Brain microvascular endothelial cell (primary cell): ENCODE measurements at places on chromosomes 3 and 15.

- DNase-seq: no peak
These were observed 1026.6 kb downstream of the ROBO1 start for GRCh38 chr3:78741066-78741645.

DNA sequence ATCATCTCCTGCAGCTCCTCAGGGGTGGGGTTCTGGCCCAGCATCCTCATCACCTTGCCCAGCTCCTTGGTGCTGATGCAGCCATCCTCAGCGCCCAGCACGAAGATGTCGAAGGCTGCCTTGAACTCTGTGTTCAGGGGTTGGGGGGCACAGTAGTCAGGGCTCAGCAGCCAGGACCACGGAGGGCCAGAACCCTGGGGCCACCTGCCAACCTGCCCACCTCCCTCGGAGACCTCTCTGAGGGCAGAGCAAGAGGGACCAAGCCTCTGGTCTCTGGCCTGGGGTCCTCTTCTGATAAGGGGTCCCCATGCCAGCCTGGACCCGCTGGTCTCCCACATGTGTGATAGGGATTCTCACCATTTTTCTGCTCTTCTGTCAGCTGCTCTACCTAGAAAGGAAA lies 1.7 kb downstream of the TNNC1 start:
- no peak for DNase-seq

GRCh38 chr3:196942915-196943277 lies 568 bp upstream of the NCBP2 start:
- DNase-seq: no peak

DNA sequence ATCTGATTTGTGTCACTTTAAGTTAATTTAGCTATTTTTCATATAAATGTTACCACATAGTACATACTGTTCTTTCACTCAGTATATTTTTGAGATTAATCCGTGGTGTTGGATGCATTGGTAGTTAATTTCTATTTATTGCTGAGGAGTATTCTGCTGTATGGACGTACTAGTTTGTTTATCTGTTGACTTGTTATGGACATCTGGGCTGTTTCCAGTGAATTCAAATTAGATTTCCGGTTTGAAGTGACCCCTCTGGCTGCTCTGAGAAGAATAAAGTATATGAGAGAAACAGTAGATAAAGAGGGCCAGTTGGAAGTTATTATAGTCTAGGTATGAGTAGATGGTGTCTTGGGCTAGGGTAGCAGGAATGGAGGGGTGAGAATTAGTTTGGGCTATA lies 15.6 kb downstream of the KAT2B start:
- no peak for DNase-seq

GRCh38 chr3:197749601-197750395 lies at the start of gene FYTTD1:
Gene FYTTD1 (plus strand): TSS chr3:197749883. CDS start chr3:197749972, 89 bp downstream.
- peak; percentile 68 for DNase-seq

- no peak for DNase-seq
These were observed 45.4 kb upstream of the PYDC2 start for GRCh38 chr3:191415566-191415965.

DNA sequence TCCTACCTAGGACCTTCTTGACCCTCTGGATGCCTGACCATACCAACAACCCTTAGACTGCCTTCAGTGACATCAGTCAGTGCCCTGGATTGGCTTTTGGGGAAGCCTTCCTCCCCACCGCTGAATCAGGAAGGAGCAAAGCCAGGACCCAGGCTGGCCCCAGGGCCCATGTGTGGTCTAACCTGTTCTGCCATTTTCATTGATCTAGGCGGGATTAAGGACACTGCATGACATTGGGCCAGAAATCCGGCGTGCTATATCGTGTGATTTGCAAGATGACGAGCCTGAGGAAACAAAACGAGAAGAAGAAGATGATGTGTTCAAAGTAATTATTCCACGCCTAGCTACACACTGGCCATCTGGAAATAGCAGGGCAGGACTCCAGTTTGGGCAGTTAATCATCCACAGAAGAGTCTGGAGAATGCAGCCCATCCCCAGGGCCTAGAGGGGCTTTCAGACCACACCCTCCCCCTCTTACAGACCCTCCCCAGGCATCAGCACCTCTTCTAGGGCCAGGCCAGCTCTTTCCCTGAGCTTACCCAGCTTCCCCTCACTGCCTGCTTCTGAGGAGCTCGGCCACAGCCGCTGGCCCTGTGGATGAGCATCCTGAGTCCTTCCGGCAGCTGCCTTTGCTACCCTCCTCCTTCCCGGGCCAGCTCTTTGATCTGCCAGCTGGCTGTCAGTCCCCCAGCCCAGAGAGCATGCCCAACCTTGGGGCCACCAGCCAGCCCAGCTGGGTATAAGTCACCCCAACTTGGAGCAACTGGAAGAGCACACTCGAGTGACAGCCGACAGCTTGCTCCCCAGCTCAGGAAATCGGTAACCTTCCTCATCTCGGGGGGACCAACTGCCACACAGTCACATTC lies 45.9 kb downstream of the CHDH start:
- no peak for DNase-seq

GRCh38 chr15:51144021-51144532 lies 49.4 kb upstream of the TNFAIP8L3 start:
- peak; percentile 82 for DNase-seq

- no peak for DNase-seq
These were observed 77.2 kb downstream of the OSBPL10 start for GRCh38 chr3:31903686-31904431.

DNA sequence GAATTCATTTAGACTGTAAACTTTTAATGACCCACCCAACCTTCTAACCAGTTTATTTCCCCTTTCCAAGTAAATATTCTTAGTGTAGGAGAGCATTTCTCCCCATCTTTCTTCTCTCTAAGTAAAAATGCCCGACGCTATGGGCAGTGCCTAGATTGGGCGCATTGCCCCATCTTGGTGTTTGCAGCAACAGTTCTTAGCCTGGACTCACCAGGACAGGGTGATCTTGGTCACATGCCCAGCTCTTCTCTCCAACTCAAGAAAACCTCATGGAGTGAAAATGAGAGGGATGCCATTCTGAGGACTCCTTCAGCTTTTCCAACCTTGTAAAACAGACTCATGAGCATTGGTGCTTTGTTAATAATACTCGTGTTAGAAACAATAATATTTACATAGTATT lies 76.7 kb downstream of the GHSR start:
- no peak for DNase-seq

DNA sequence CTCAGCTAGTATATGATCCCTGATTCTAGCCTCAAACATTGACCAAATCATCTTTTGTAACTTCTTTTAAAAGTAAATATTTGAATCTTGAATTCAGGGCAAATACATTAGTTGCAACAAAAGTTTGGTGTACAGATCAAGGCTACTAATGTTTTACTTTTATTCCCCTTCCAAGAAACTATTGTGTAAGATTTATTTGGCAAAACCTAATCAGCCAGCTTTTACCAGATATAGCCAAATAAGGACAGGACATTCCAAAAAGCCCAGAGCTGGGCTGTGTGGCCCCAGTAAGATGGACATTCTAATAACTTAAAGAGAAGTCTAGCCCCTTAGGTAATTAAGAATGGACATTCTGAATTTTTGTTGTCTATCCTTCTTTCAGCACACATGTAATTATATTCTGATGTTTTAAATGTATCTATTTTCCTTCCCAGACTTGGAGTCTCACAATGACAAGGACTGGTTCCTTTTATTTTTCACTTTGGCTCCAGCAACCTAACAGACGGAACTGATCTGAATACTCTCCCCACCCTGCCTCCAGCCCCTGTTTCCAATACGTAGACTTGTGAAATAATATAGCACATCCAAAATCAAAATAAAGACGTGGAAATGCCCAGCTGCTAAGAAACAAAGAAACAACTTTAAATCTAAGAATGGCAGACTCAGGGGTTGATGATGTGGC lies 48.1 kb downstream of the STARD5 start:
- DNase-seq: no peak

DNA sequence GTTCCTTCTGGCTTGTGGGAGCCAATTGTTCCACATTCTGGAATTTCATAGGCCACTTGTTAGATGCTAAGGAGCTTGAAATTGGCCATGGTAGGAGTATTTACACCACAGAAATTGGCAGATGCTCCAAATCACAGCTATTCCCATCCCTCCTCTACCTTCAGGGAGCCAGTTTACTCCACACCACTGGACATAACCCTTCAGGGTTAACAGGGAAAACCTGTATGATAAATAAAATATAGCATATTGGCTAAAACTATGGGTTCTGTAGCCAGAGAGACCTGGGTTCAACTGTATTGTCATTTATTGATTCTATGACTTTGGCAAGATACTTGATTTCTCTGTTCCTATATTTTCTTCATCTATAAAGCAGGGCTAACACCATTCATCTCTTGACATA lies 384.2 kb upstream of the PROK2 start:
- DNase-seq: no peak

DNA sequence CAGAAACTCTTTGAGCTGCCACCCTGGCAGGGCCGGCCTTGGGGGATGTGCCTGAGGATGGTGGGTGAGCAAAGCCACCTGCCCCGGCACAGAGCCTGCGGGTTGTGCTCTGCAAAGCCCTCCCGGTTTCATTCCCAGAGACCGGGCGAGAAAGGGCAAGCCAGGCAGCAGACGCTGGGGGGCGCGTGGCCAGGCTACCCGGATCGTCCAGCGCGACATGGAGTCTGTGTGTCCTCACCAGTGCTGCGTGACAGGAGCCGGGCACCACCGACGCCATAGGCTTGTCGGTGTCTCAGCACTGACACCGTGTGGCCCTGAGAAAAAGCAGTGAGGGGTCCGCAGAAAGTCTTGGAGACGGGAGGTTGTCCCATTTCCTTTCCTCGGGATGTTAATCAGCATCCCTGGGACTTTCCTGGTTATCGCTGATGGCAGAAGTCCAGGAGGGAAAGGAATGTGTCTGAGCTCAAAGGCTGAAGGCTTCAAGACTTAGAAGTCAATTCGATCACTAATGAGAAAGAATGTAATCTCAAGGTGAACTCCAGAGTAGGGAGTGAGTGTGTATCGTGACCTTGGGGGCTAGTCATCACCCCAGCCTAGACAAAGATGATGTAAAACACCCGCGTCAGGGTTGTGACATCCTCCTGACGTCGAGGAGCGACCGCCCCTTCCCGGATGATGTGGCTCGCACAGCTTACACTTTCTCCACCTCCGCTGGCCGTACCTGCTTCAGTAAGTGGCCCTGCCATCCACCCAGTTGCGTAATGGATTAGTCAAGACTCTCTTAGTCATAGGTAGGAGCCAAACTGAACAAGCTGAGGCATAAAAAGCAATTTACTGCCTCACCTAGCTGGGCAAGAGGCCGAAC lies 36.3 kb upstream of the PLA2G4E start:
- DNase-seq: peak; percentile 40

GRCh38 chr3:186985661-186986364 lies 55.5 kb downstream of the ST6GAL1 start:
- DNase-seq: no peak

- DNase-seq: no peak
These were observed 71.5 kb downstream of the TJP1 start for GRCh38 chr15:29750754-29751153.

DNA sequence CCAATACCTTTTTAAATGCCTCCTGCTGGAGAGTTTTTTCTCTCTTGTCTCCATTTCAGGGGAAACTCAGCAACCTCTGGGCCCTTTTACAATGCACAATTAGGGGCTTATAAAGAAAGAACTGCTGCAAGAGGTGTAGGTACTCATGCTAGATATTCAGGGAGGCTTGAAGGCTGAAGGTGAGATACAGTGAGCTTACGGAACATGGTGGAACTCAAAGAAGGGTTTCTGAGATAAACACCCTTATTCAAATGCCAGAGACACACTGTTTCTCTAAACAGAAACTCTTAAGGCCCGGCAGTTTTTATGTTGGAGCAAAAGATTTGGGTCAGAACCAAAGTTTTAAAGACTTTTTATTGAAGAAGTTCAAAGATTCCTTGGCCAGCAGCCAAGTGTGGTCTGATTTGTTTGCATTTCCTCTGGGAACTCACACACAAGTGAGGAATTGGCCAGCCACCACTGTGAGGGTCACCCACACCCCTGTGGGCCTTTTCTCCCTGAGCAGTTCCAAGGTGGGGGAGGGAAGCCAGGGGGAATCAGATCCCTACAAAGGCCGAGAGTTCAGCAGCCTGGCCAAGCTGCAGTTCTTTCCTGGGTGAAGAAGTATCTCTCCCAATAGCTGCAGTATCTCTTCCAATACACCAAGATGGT lies 47.8 kb downstream of the TNFAIP8L3 start:
- DNase-seq: peak; percentile 28

DNA sequence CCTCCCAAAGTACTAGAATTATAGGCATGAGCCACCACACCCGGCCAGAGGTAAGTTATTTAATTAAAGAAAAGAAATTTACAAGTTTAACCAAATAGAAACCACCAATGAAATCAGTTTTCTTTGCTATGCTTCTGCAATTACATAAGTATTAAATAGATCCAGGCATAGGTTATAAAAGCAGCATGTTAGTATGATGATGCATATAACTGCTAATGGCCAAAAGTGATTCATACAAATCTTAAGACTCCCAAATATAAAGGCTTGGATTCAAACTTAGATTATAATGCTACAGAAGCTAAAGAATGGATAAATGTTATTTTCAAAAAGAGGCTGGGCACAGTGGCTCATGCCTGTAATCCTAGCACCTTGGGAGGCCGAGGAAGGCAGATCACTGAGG lies 32.8 kb upstream of the HDC start:
- no peak for DNase-seq

DNA sequence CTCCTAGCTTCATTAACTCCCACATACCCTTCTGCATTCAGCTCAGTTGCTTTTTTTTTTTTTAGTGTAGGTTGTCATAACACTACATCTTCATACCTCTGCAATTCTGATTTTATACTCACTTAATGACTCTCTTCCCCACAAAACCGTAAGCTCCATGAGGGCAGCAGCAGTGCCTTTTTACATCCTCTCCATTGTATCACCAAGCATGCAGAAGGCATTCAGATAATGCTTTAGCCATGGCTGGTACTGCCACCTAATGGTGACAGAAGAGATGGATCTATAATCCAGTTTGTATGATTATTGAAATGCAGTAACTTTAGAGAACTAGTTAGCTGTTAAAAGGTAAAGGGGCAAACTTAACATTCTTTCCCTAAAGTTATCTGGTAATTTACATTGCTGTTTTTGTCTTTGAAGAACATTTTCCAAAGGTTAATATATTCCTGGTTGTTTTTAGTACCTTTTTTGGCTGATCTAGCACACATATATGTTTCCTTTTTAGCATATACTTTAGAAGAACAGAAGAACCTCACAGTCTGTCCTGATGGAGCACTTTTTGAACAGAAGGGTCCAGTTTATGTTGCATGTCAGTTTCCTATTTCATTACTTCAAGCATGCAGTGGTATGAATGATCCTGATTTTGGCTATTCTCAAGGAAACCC lies 36.8 kb downstream of the ATP1B3 start:
- DNase-seq: peak; percentile 56
